ENCODE measurements at places on chromosomes 5 and 9. TPM values are rescaled to one million over a fixed set of nuclear protein-coding genes. Genes with fewer than 3 reads are reported as not detected.

The PCDHGB2 gene
- 3.6 TPM for polyA plus RNA-seq

The PRRC2B gene
- polyA plus RNA-seq = 247 TPM

The ASPN gene
- 8.4 TPM for polyA plus RNA-seq

The ANXA2R gene
- polyA plus RNA-seq = 1.6 TPM

The BTNL3 gene
- polyA plus RNA-seq = not detected

The TGFBR1 gene
- polyA plus RNA-seq = 41.8 TPM

The PHF24 gene
- 0.13 TPM for polyA plus RNA-seq

The SLC6A3 gene
- polyA plus RNA-seq = 0.15 TPM

The PKD2L2 gene
- polyA plus RNA-seq = 0.26 TPM

The TRIP13 gene
- polyA plus RNA-seq = 17.4 TPM

The CDK9 gene
- polyA plus RNA-seq = 78.2 TPM

The QRFP gene
- 0.56 TPM for polyA plus RNA-seq
